Right lung (tissue), 10 donors: ENCODE measurements at places on chromosomes 3 and 15. TPM values are rescaled to one million over a fixed set of nuclear protein-coding genes. Genes with fewer than 3 reads are reported as not detected.

MRPL46 gene
- 24.1 TPM for polyA plus RNA-seq

SEMA6D gene
- polyA plus RNA-seq = 40.8 TPM

LRRC49 gene
- polyA plus RNA-seq = 23.6 TPM

GPR62 gene
- 0.33 TPM for polyA plus RNA-seq

ASB14 gene
- polyA plus RNA-seq = 1.9 TPM

DOCK3 gene
- polyA plus RNA-seq = 2.5 TPM

PCSK6 gene
- polyA plus RNA-seq = 20.9 TPM

KCNMB3 gene
- 6.8 TPM for polyA plus RNA-seq

PODXL2 gene
- polyA plus RNA-seq = 11.6 TPM

CACNA2D2 gene
- 33.6 TPM for polyA plus RNA-seq

PRSS50 gene
- 0.40 TPM for polyA plus RNA-seq

RBPMS2 gene
- polyA plus RNA-seq = 8.8 TPM

ERC2 gene
- polyA plus RNA-seq = 1.9 TPM

CYP1A2 gene
- polyA plus RNA-seq = 0.46 TPM

TM4SF18 gene
- polyA plus RNA-seq = 11.9 TPM

DNAH12 gene
- polyA plus RNA-seq = 10.0 TPM

DAPK2 gene
- polyA plus RNA-seq = 21.7 TPM

PLA2G4B gene
- 9.7 TPM for polyA plus RNA-seq

TMEM158 gene
- polyA plus RNA-seq = 3.4 TPM

GMNC gene
- not detected for polyA plus RNA-seq

RARRES1 gene
- 31.7 TPM for polyA plus RNA-seq

CD96 gene
- 0.76 TPM for polyA plus RNA-seq

DNA sequence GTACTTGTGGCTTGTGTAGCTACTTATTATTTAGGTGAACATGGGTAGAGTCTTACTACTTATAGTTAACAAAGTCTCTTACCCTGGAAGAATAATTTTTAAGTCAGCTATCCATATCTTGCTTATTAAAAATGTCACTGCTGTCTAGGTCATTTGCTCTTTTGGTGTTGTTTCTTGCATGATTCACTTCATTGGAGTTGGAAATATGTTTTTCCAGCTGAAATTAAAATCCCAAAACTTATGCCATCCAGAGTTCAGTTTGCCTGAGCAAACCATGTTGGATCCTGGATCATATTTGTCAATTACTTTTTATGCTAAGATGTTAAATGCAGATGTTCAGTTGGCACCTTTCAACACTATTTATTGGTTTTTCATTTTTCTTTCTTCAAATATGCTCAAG lies 421.0 kb upstream of the RBMS3 start:
- no peak for DNase-seq

- peak; percentile 62 for DNase-seq
These were observed 51.0 kb upstream of the SSR3 start for GRCh38 chr3:156605686-156606605.

DNA sequence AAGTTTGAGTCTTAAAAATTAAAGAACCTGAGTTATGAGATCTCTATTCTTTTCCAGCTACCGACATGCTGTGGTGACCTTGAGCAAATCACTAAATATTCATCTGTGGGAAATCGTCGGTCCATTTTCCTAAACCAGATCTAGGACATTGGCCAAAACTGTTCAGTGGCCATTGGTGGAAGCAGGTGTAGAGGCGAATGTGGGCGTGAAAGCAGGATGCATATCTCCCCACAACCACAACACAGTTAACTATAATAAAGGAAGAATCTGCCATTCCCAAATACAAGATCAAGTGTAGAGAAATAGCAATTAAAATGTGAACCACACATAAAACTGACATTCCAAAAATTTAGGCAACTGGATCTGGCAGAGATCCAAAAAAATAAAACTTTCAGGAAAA lies 129.9 kb downstream of the P3H2 start:
- DNase-seq = no peak

GRCh38 chr15:38882221-38882620 lies 317.6 kb upstream of the RASGRP1 start:
- no peak for DNase-seq

DNA sequence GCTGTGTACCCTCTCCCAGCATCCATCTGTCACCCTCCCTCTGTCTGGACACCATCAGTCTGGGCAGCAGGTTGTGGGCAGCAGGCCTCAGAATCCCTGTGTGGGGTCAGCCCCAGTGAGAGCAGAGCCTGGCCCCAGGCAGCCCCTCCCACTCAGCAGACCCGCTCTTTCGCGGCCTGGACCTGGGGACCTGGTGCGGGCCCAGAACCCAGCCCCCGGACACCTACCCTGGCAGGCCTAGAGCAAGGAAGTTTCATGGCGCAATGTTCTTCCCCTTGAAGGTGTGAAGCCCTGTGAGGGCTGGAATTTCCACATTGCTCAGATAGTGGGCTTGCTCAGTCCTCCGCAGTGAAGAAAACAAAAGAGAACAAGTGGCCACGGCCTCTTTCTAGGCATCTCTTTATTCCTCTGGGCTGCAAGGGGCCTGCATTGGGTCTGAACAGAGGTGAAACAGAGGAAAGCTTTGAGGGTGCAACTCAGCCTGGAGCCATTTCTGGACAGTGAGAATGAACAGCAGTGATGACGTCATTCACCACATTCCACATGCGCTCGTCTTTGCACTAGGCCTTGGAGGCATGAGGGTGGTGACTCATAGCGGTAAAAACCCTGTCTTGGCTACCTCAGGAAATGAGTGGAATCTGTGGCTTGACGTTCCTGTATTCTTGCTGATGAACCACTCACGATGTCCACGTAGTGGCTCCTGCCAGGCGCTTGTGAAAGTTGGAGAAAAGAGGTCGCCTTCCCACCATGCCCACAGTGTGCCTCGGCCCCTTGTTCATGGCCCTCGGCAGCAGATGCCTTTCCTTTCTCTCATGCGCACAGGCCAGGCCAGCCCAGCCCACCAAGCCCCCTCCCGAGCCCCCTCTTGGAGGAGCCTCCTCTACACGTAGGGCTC lies 66.1 kb downstream of the SLC30A4 start:
- DNase-seq = no peak

GRCh38 chr3:45362758-45363157 lies 25.6 kb upstream of the LARS2 start:
- DNase-seq = no peak

- no peak for DNase-seq
These were observed 17.6 kb downstream of the GPR87 start for GRCh38 chr3:151299006-151299405.

DNA sequence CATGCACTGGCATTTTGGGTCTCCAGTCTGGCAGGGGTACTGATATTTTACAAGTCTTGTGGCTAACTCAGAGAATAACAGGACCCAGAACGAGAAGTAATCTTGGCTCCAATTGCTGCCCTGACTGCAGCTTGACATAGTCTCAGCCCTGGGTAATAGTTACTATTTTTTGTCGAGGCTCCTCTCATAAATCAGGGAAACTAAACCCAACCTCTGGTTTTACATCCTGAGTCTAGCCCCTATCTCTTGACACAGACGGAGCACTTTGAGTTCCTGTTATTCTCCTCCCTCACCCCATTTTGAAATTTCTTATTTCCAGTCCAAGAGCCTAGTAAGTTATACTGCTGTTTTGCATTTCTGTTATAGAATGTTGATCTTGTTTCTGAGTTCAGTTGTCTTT lies 276.1 kb upstream of the GOLIM4 start:
- no peak for DNase-seq

DNA sequence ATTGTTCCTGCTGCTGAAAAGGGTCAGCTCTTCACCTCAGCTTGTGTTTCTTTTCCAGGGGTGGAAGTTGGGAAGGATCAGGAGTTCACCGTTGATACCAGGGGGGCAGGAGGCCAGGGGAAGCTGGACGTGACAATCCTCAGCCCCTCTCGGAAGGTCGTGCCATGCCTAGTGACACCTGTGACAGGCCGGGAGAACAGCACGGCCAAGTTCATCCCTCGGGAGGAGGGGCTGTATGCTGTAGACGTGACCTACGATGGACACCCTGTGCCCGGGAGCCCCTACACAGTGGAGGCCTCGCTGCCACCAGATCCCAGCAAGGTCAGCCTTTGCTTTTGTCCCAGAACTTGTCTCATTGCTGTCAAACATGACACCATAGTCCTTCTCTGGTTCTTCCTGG lies 89.6 kb downstream of the DNASE1L3 start:
- no peak for DNase-seq

DNA sequence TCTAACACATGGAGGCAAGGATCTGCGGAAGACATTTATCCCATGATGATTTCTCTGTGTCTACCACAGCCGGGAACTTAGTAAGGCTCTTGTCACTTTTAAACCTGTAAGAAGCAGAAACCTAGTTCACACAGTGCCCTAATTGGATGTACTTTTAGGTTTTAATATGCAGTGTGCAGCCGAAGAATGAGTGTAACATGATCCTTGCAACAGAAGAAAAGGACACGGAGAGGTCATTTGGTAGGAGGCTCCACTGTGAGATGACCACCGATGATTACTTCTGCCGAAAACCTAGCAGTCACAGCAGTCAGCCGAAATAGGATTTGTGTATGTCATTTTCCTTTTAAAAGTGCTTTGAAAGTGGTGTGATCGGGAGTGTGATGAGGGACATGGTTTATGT lies 6.8 kb downstream of the CACNA1D start:
- DNase-seq = no peak

DNA sequence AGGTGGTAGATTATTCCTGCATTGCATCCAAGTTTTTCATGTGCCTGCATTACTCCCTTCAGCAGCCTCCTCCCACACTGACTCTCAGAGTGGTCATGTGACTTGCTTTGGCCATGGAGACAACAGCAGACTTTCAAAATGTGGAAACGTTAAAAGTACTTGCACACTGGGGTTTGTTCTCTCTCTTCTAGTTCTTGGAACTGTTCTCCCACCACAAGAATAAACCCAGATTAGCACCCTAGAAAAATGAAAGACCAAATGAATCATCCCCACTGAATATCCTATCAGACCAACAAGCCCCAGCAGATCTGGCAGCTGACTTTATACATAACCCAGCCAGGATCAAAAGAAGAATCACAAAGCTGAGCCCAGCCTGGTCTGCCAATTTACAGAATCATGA lies 398.5 kb downstream of the VPS13C start:
- no peak for DNase-seq

DNA sequence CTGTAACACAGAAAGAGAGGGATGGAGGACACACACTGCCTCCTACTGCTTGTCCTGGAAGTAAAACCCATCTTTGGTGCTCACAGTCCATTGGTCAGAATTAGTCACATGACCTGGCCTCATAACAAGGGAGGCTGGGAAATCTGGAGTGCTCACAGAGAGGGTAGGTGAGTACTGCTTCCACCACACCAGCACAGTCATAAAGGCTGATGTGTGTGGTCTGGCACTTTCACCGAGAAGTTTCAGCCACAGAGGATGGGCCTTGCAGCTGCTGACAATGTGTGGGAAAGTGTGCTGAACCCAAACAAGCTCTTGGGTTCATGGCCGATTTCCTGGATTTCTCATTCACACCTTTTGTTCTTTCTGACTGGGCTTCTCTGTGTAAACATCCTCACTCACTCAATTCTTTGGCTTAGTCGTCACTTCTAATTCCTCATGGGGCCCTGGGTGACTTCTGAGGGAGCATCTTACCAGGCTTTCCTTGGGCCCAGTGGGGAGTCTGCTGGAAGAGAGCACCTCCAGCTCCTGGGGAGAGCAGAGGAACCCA lies 100.7 kb downstream of the ASB7 start:
- no peak for DNase-seq

GRCh38 chr3:40185029-40185695 lies 124.3 kb upstream of the EIF1B start:
- DNase-seq = no peak

DNA sequence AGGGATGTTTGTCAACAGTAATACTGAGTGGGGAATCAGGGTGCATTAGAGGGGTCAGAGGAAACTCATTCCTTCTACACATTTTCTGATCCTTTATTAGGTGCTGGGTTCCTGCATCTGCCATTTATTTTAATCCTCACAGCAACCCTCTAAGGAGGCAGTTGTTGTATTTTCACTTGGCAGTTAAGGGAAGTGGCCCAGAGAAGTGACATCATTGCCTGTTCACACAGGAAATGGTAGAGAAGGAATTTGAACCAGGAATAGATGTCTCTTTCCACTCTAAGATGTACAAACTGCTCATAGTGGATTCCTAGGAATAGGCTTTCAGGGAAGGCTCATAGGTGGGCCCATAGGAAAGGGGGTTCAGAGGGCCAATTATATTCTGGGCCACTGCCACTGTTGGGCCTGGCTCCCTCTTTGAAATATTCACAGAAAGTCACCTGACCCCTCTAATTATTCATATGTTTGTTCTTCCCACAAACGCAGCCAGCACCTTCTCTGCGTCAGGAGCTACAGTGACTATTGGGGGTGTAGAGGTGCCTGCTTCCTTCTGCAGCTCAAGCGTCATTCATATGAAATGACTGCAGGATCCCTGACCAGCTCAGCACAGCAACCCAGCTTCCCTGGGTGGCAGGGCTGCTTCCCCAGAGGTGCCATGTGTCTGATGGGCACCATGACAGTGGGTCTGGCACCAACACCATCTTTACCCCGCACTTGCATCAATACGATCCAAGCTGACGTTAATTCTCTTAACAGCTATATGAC lies 163.9 kb upstream of the SMAD3 start:
- DNase-seq = no peak

- DNase-seq = no peak
These were observed 919.9 kb downstream of the NAALADL2 start for GRCh38 chr3:175778994-175779393.

DNA sequence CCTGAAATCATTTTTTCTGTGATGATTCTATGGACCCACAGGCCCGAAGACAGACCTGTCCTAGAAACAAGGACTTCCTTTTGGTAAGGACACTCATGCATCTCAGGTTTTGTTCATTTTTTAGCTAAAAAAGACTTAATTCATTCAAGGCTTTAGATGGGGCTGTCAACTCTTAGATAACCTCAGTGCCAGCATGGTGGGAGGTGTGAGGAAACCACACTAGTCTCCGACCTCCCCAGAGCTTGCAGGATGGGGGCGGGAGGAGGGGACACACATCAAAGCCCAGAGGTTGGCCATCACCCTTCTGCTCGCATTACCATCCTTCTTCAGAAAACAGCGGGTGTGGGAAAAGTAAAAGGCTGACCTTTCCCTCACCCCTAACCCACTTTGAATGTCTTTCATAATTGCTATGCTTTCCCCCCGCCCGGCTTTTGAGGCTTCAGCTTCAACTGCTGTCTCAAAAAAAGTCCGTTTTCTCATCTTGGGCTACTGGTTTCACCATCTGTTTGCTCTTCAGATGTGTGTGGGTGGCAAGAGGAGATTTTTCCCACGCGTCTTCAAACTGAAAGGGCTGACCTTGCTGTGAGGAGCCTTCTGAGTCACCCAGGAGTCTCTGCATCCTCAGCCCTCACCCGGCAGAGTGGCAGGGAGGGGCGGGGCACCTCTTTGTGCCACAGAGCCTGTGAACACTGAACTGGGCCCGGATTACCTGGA lies 27.6 kb upstream of the CXCR6 start:
- DNase-seq = no peak

GRCh38 chr15:68042156-68042854 lies 11.8 kb upstream of the PIAS1 start:
- no peak for DNase-seq

- DNase-seq = no peak
These were observed 47.4 kb downstream of the ZNF717 start for GRCh38 chr3:75737831-75738493.
